ENCODE measurements at places on chromosomes 16 and 17.

- peak; percentile 79 for DNase-seq
These were observed 85.2 kb downstream of the SPAG9 start for GRCh38 chr17:51035431-51035830.

DNA sequence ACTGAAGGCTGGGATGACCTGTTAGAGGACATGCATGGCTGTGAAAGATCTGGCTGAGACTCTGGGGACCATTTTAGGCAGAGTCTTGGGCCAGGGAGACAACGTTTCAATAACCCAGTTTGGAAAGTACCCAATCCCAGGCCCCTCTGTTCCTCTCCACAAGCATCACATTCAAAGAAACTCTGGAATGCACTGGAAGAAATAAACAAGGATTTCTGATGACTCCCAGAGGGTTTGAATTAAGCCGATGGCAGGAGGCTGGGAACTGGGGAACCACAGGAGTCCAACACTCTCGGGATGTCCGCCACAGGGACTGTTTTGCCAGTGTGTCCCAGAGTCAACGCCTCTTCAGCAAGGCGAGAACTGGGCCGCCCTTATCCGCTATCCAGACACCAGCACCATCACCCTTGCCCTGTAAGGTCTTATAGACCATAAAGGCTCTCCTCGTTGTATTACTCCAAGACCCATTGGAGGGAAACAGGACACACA lies 3.3 kb downstream of the PMP22 start:
- DNase-seq: no peak

DNA sequence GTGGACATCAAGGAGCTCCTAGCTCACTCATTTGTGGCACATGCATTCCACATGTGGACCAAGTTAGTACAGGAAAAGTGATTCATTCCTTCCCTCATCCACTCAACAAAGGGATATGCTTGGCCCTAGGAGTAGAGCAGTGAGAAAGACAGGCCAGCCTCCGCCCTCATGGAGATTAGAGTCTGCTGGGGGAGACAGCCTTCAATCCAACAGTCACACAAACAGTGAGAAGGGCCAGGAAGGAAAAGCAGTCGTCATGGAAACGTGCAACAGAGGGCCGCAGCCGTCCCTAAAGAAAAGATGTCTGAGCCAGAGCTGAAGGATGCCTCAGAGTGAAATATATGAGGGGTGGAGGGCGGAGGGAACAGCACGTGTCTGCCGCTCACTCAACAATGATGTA lies 109.9 kb downstream of the VPS53 start:
- no peak for DNase-seq

- no peak for DNase-seq
These were observed 23.5 kb downstream of the SNN start for GRCh38 chr16:11691771-11692170.

DNA sequence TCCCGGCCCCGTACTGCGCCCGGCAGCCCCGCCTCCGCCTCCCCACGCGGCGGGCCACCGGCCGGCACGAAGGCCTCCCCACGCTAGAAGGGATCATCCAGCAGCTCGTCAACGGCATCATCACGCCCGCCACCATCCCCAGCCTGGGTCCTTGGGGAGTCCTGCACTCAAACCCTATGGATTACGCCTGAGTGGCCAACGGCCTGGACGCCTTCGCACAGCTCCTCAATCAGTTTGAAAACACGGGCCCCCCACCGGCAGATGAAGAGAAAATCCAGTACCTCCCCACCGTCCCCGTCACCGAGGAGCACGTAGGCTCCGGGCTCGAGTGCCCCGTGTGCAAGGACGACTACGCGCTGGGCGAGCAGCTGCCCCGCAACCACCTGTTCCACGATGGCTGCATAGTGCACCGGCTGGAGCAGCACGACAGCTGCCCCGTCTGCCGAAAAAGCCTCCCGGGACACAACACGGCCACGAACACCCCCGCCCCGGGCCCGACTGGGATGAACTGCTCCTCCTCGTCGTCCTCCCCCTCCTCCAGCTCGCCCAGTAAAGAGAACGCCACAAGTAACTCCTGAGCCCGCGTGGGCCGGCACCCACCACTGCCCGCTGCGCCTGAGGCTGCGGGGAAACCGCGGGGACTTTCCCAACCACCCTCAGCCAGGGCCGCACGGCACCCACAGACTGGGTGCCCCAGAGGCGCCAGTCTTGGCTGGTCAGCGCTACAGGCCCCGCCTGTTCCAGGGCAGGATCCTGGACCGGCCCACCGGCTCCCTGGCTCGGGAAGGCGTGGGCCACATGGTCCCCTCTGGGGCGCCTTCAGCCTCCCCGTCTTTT lies 39.0 kb upstream of the AKAP1 start:
- DNase-seq: no peak

DNA sequence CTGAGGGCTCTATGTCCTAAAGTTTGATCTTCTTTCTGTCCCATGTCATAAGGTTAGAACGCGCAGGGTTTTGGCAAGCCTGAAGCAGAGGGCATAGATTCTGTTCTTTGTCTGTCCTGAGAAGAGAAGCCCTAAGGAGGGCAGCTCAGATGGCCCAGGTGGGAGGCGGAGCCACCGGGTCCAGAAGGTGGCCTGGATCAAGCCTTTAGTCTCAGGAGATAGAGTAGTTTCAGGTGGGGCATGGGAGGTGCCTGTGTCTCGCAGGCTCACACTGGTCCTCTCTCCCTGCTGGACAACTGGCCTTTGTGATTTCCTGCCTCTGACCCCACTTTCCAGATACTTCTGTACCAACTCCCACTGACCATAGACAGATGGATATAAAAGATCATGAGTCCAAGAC lies 44.2 kb upstream of the DNAJA2 start:
- no peak for DNase-seq

DNA sequence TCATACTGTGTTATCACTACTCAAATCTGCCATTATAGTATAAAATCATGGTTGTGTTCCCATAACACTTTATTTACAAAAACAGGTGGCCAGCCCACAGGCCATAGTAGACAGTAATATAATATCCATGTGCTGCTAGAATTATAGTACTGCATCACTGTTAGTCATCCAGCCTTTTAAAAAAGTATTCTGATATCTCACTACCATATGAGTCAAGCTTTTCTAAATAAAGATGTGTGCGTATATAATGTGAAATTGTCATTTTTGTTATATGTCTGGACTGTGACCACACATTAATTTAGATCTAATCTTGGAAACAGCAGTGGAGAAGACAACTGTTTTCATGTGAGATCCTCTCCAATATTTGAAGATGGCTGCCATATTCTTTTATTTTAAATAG lies 1049.1 kb upstream of the GOT2 start:
- DNase-seq: no peak

- peak; percentile 58 for DNase-seq
These were observed 195.5 kb downstream of the RAB11FIP4 start for GRCh38 chr17:31586946-31587345.

DNA sequence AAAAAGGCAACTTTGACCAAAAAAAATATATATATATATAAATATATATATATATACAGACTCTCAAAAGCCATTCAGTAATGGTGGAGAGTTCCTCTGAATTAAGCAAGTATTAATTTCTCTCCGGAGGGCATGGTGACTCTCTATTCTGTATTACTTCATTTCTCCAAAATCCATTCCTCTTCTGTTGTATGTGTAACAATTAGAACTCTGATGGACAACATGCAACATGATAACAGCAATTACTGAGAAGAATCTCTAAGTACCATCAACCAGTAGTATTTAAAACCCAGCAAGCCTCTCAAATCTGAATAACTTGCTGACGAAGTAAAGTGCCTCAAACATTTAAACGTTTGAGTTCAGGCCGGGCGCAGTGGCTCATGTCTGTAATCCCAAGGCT lies 2.3 kb downstream of the GRB2 start:
- no peak for DNase-seq

DNA sequence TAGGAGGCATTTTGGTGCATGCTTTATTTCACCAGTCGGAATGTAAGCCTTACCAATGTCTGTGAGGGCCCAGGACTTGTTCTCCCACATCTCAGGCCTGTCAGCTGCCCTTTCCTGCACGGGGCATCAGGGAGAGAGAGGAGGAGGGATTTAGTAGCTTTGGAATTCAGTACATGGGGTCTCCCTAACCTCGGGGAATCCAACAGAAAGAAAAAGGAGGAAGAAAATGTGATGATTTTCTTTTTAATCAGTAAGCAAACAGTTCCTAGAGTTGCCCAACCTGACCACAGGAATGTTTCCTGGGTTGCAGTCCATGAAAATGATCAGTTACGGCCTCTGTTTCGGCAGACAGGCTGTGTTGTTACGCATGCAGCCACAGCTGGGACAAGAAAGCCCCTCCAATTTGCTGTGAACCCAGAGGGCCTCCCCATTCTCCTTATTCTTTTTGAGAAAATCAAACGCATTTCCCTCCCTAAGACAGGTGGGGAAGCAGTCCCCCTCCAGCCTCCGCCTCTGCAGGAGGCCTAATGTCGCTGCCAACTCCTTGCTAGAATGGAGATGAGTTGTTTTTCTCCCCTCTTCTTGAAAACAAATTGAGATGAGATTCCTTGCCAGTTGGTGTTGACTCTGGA lies 53.1 kb upstream of the TANGO6 start:
- DNase-seq: peak; percentile 63

GRCh38 chr16:24135624-24136565 lies 120.2 kb upstream of the CACNG3 start:
- DNase-seq: no peak
